ENCODE measurements at places on chromosomes 3 and 15.
A peak's percentile ranks its signal among the peaks of the same experiment; 100 is the strongest.

DNA sequence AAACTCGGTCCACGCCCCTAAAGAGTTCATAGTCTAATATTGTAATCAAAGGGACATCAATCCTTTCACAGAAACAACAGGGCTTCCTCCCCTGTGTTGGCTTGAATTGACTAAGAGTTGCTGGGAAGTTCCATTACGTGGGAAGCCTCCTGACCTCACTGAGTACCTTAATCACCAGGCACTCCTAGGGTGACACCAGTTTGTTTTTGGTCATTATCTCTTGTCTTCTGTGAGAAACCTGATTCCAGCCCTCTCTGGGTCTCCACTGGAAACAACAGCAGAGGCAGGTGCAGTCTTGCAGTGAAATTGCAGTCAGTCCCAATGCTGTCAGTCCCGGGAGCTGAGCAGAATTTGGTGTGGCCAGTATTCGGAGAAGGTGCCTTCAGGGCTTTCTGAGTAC lies 55.4 kb downstream of the BOC start:
- H3K4me3 ChIP-seq, result no peak overlapping the region
- peak overlapping the region; percentile 2 for H3K27ac ChIP-seq
- peaks cover 36% of the 10 kb centered on the region for H3K36me3 ChIP-seq
- no peaks in the 10 kb centered on the region for H3K27me3 ChIP-seq
- H3K4me1 ChIP-seq, result peaks cover 14% of the 10 kb centered on the region
- no peak for DNase-seq

GRCh38 chr15:80778964-80779657 lies at the start of gene CEMIP:
Gene CEMIP, plus strand, starts transcription at chr15:80779370. Its CDS starts 94,510 bp downstream, at chr15:80873880.
- peaks cover 48% of the 10 kb centered on the region for H3K27me3 ChIP-seq
- H3K27ac ChIP-seq, result peak within 1 kb of the TSS; percentile 11
- H3K4me3 ChIP-seq, result peak within 1 kb of the TSS; percentile 53
- H3K36me3 ChIP-seq, result peaks cover 16% of the 10 kb centered on the region
- DNase-seq, result no peak

DNA sequence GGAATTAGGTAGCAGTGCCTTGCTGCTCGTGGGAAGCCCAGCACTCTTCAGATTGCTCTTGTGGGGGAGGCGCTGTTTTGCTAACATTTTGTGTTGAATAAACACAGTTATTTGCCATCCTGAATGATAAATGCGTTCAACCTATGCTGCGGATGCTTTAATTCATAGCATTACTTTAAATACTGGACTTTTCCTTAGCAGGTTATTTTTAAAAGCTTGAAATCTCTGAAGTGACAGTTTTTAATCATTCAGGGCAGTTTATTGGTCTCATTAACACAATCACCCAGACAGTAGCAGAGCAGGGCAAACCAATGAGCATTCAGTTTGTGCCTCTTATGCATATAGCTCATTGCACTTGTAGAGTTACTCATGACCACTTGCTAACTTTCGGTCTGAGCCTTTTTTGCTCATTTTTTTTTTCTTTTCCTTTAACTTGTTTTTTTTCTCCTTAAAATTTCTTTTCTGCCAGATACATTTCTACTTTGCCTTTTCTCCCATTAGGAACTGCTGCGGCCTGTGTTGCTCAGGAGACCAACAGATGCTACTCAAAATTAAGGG lies 5.2 kb downstream of the CACNA2D3 start:
- H3K36me3 ChIP-seq, result no peaks in the 10 kb centered on the region
- peaks cover 5% of the 10 kb centered on the region for H3K4me1 ChIP-seq
- no peak overlapping the region for H3K27ac ChIP-seq

DNA sequence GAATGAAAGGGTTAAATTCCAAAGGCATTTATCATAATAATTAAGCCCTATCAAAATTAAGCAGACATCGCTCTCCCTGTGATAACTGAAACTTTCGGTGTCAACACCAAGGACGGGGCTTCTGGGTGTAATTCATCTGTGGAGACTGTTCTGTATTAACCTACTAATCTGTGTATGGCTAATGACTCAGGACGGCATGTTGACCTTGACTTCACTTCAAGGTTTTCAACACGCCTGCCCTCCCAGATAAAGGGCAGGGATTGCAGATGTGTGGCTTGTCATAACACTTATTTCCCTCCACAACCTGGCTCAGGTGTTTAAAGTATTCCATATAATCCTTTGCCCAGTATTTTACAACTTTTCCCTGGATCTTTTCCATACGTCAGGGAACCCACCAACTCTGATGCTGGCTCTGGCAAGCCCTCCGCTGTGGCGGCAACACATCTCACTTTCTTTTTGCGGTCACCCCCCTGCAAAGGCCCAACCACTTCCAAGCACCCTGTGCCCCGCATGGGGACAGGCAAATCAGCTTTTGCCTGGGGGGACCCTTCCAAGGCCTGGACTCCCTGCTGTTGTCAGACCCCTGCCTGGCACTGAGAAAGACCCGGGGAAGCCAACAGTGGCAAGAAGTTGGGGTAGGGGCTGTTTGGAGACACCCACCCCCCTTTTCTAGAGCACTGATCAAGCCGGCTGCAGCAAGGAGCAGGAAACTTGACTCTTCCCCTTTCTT lies 93.2 kb upstream of the MEF2A start:
- H3K27me3 ChIP-seq, result no peaks in the 10 kb centered on the region
- H3K36me3 ChIP-seq, result no peaks in the 10 kb centered on the region
- no peak overlapping the region for H3K27ac ChIP-seq

DNA sequence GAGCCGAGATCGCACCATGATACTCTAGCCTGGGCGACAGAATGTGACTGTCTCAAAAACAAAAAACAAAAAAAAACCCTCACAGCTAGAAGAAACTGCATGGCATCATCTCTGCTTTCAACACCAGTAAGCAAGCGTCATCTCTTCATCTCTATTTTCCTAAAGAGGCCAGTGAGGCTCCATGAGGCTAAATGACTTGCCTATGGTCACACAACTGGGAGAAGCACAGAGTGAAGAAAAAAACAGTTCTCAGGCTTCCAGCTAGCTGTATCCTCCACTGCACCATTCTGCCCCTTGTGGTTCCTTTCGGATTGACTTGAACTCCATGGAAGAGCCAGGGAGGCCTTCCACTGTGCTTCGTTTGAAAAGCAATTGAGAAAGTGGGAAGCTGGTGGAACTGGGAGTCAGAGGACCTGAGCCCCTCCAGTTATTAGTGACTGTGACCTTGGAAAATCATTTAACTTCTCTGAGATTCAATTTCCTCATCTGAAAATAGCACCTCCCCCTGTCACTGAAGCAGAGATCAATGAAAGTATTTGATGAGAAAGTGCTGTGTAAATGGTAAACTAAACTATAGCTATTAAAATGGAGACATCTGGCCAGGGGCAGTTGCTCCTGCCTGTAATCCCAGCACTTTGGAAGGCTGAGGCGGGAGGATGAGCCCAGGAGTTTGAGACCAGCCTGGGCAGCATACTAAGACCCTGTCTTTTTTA lies 32.1 kb upstream of the DENND4A start:
- H3K4me1 ChIP-seq, result peaks cover 22% of the 10 kb centered on the region
- H3K27me3 ChIP-seq, result no peaks in the 10 kb centered on the region
- H3K27ac ChIP-seq, result no peak overlapping the region
- no peak overlapping the region for H3K4me3 ChIP-seq

- H3K27me3 ChIP-seq, result no peaks in the 10 kb centered on the region
- H3K36me3 ChIP-seq, result no peaks in the 10 kb centered on the region
- DNase-seq, result no peak
- H3K27ac ChIP-seq, result peak overlapping the region; percentile 76
- no peaks in the 10 kb centered on the region for H3K4me1 ChIP-seq
Measured at GRCh38 chr3:87088993-87089841, 98.3 kb upstream of the VGLL3 start.

- H3K27ac ChIP-seq, result no peak overlapping the region
- no peak overlapping the region for H3K4me3 ChIP-seq
- H3K27me3 ChIP-seq, result no peaks in the 10 kb centered on the region
- no peaks in the 10 kb centered on the region for H3K4me1 ChIP-seq
- H3K36me3 ChIP-seq, result no peaks in the 10 kb centered on the region
Measured at GRCh38 chr3:117160176-117160575, 450.6 kb downstream of the TUSC7 start.

GRCh38 chr3:177150970-177151627 lies 46.2 kb downstream of the TBL1XR1 start:
- no peak overlapping the region for H3K4me3 ChIP-seq
- no peaks in the 10 kb centered on the region for H3K27me3 ChIP-seq
- no peak for DNase-seq
- H3K27ac ChIP-seq, result no peak overlapping the region
- no peaks in the 10 kb centered on the region for H3K36me3 ChIP-seq

GRCh38 chr3:15265655-15266509 lies 59.8 kb downstream of the CAPN7 start:
- H3K36me3 ChIP-seq, result no peaks in the 10 kb centered on the region
- no peaks in the 10 kb centered on the region for H3K27me3 ChIP-seq
- no peak overlapping the region for H3K27ac ChIP-seq
- H3K4me3 ChIP-seq, result no peak overlapping the region
- DNase-seq, result no peak

DNA sequence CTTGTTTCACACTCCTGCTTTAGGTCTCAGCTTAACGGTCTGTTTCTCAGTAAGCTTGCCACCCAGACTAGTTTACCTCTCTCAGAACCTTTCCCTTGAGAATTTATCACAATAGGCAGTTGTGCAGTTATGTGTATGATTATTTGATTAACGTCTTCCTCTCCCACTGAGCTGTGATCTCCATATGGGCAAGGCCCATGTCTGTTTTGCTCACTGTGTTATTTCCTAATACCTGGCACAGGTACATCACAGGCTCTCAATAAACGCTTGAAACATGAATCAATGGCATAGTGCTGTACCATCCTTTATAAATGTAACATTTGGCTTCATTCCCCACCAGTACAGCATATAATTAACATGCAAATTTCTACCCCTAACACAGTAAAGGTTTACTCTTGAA lies 29.1 kb upstream of the RARRES1 start:
- no peak overlapping the region for H3K4me3 ChIP-seq
- no peaks in the 10 kb centered on the region for H3K27me3 ChIP-seq
- DNase-seq, result no peak
- no peaks in the 10 kb centered on the region for H3K36me3 ChIP-seq

DNA sequence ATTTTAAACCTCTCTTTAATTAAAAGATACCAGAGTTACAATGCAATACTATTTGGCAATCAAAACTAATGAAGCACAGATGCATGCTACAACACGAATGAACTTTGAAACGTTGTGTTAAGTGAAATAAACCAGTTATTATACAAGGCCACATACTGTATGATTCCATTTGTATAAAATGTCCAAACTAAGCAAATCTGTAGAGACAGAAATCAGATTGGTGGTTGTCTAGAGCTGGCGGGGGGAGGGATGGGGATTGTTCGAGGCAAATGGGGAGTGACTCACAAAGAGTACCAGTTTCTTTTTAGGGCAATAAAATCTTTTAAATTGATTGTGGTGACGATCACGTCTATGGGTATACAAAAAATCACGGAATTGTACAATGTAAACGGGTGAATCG lies 677.0 kb downstream of the NTRK3 start:
- no peak overlapping the region for H3K4me3 ChIP-seq
- H3K4me1 ChIP-seq, result no peaks in the 10 kb centered on the region
- no peaks in the 10 kb centered on the region for H3K27me3 ChIP-seq
- H3K27ac ChIP-seq, result no peak overlapping the region
- H3K36me3 ChIP-seq, result no peaks in the 10 kb centered on the region
- no peak for DNase-seq

GRCh38 chr15:89068325-89068784 lies 19.9 kb upstream of the ABHD2 start:
- no peak overlapping the region for H3K4me3 ChIP-seq
- DNase-seq, result no peak
- H3K4me1 ChIP-seq, result peaks cover 24% of the 10 kb centered on the region
- peak overlapping the region; percentile 28 for H3K27ac ChIP-seq
- no peaks in the 10 kb centered on the region for H3K36me3 ChIP-seq
- H3K27me3 ChIP-seq, result no peaks in the 10 kb centered on the region

DNA sequence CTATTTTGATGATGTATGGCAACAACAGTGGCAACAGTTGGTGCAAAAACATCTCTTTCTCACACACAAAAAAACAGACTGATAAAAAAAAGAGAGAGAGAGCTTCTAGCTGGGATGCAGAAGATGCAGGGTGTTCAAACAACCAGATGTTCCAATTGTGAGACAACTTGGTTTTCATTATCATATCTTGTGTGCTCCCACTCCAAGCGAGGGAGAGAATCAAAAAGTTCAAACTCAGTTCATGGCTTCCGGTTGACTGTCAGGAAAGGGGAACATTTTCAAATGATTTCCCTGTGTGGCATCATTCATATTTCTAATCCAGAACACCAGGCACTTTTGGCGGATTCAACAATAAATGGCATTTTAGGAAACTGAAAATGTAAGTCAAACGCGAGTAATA lies 72.1 kb downstream of the RSL24D1 start:
- H3K4me1 ChIP-seq, result no peaks in the 10 kb centered on the region
- H3K4me3 ChIP-seq, result no peak overlapping the region
- H3K27me3 ChIP-seq, result no peaks in the 10 kb centered on the region
- no peaks in the 10 kb centered on the region for H3K36me3 ChIP-seq
- no peak for DNase-seq

GRCh38 chr15:57286446-57287122 lies 89.7 kb upstream of the CGNL1 start:
- peaks cover 10% of the 10 kb centered on the region for H3K36me3 ChIP-seq
- H3K27me3 ChIP-seq, result no peaks in the 10 kb centered on the region
- no peak overlapping the region for H3K4me3 ChIP-seq
- no peak for DNase-seq

- no peaks in the 10 kb centered on the region for H3K4me1 ChIP-seq
- no peak overlapping the region for H3K27ac ChIP-seq
- no peak for DNase-seq
Measured at GRCh38 chr3:19972054-19972453, 25.2 kb downstream of the RAB5A start.

- no peaks in the 10 kb centered on the region for H3K36me3 ChIP-seq
- no peak overlapping the region for H3K27ac ChIP-seq
- H3K27me3 ChIP-seq, result no peaks in the 10 kb centered on the region
- no peak for DNase-seq
Measured at GRCh38 chr3:151350656-151351055, 21.3 kb upstream of the P2RY13 start.

- H3K36me3 ChIP-seq, result no peaks in the 10 kb centered on the region
- no peaks in the 10 kb centered on the region for H3K4me1 ChIP-seq
- no peak for DNase-seq
Measured at GRCh38 chr3:181383760-181384159, 328.0 kb upstream of the SOX2 start.

DNA sequence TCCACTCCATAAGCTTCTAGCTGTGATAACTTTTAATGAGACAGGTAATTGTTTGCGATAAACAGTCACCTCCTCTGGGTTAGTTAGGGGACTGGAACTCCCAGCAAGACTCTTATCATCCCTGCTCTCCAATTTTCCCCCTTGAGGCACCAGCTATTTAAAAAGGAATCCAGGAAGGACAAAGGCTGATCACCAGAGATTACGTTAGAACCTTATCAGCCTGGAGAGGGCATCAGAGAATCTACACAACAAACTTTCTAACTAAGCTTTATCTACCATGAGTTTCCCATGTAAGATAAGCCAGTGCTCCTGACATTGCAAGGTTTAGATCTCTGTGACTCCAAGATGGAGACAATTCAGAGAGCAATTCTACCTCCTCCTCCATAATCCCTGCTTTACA lies 31.3 kb downstream of the GPR176 start:
- H3K36me3 ChIP-seq, result no peaks in the 10 kb centered on the region
- H3K27ac ChIP-seq, result no peak overlapping the region
- no peaks in the 10 kb centered on the region for H3K4me1 ChIP-seq
- no peaks in the 10 kb centered on the region for H3K27me3 ChIP-seq
- no peak for DNase-seq
- no peak overlapping the region for H3K4me3 ChIP-seq
